Retinal pigment epithelial cell (primary cell): ENCODE measurements at places on chromosomes 7 and 10.
A peak's percentile ranks its signal among the peaks of the same experiment; 100 is the strongest.

DNA sequence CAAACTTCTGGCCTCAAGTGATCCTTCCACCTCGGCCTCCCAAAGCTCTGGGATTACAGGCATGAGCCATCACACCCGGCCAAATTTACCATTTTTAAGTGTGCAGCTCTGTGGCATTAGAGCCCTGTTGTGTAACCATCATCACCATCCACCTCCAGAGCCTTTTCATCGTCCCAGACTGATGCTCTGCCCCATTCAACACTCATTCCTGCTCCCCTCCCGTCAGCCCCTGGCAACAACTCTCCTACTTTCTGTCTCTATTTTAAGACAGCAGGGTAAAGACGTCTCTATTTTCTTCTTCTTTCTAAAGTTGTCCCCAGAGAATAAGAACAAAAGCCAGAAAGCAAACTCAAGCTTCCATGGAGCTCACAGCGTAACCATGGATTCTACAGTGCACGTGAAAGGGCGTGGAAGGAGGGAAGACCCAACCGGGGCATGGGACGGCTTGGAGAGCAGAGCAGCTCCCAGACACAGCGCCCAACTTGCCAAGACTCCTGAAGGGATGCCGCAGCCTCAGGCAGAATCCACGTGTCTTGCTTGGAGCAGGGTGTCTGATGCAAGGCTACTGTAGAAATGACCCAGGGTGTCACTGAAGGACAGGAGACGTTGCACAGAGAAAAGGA lies 42.7 kb upstream of the PITRM1 start:
- no peak for DNase-seq

DNA sequence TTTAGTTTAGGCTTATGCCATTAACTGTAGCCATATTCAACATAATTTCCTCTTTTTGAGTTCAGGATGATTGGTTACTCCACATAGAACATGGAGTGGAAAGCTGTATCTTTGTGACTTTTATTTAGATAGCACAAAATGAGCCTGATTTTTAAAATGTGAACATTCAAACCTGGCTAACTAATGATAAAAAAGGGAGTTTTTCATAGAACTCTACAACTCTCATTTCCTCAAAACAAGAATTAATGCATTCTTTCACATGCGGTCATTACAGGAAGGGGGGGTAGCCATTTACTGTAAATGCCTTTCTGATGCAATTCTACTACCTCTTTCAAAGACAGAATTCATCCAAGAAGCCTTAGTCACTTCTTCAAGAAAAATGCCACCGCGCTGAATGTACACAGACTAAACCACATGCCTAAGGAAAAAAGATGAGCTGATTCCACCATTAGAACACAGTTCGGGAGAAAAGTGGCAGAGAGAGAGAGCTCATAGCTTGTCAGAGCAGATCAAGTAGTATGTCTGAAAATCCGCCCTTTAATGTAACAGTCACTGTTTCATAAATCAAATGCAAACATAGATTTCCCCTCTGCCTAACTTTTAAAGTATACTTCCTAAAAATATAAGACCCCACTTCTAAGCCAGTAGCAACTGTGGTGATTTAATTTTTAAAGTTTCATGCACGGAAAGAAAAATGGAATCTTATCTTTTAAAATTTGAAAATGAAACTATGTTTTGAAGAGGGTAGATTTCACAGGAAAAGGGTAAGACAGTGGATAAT lies 226.4 kb upstream of the KLF14 start:
- peak; percentile 91 for DNase-seq

- DNase-seq: peak; percentile 8
Measured at GRCh38 chr7:45089341-45089891, 647 bp upstream of the NACAD start.

- no peak for DNase-seq
Measured at GRCh38 chr7:1418505-1419309, 40.6 kb downstream of the MICALL2 start.
